ENCODE measurements at places on chromosomes 3 and 15. TPM values are rescaled to one million over a fixed set of nuclear protein-coding genes. Genes with fewer than 3 reads are reported as not detected.

GRCh38 chr3:129593595-129594339 is 12.7 kb downstream of the PLXND1 start:
- peaks cover 53% of the 10 kb centered on the region for H3K4me1 ChIP-seq
- no peaks in the 10 kb centered on the region for H3K36me3 ChIP-seq
- peak; percentile 37 for DNase-seq
- H3K27me3 ChIP-seq = no peaks in the 10 kb centered on the region

Gene PLA2G4F
- not detected for total RNA-seq

Gene ECE2
- not detected for total RNA-seq

Gene GP5
- 0.11 TPM for total RNA-seq

- no peak overlapping the region for H3K4me3 ChIP-seq
- H3K27me3 ChIP-seq = 0 out of 2 replicates have a peak, but pooled peaks cover 3% of the 10 kb centered on the region
- H3K36me3 ChIP-seq = no peaks in the 10 kb centered on the region
- DNase-seq = no peak
- H3K27ac ChIP-seq = no peak overlapping the region
- peaks cover 9% of the 10 kb centered on the region for H3K4me1 ChIP-seq
Measured at GRCh38 chr15:74961616-74962015, 5.0 kb upstream of the RPP25 start.

Gene LRRC31
- total RNA-seq = not detected
